ENCODE measurements at places on chromosomes 12 and 14. TPM values are rescaled to one million over a fixed set of nuclear protein-coding genes. Genes with fewer than 3 reads are reported as not detected.

AJUBA gene
- 39.7 TPM for total RNA-seq

CHGA gene
- total RNA-seq = not detected

PIK3C2G gene
- not detected for total RNA-seq

MEG3 gene
- 2.5 TPM for total RNA-seq

KRT71 gene
- total RNA-seq = not detected

ADGRD1 gene
- total RNA-seq = 0.44 TPM

DNA sequence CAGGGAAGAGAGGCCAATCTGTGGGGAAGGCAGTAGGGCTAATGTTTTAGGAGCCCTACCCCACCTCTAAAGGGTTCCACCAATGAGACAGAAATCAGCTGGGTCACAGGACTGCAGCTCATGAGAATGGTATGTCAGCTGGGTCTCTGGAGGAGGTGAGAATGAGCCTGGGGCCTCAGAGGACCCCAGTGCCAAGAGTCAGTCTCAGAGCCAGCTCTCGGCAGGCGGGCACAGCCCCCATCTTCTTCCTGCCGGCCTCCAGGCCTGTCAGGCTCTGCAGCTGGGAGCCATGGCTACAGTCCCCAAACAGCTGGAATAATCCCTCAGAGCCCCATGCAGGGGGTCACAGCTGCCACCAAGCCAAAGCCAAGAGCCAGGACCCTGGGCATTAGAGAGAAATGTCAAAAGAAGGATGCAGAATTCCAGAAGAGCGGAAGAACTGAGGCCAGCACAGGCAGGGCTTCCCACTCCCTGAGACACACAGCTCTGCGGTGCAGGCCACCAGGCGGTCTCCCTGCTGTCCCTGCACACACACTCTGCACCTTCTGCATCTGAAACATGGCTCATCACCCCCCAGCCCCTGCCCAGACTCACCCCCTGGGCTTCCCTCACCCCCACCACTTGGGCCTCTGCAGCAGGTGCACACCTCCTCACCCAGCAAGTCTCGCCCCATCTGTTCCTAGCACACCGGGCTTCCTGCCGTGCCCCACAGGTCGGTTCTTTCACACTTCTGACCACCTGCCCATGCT, 26.0 kb downstream of the ITPK1 start:
- DNase-seq = no peak

- DNase-seq = peak; percentile 16
These were observed 213.0 kb downstream of the ADAMTS20 start for GRCh38 chr12:43338848-43339526.

- no peak for DNase-seq
These were observed 17.6 kb downstream of the WDR20 start for GRCh38 chr14:102157346-102157745.

- DNase-seq = no peak
These were observed 159.4 kb upstream of the PLEKHG7 start for GRCh38 chr12:92543359-92543758.

Measured in HCT116 (cell line).